ENCODE measurements at places on chromosomes 7 and 10. TPM values are rescaled to one million over a fixed set of nuclear protein-coding genes. Genes with fewer than 3 reads are reported as not detected.

PON3 gene
- 2.2 TPM for polyA plus RNA-seq

SYNPO2L gene
- 0.92 TPM for polyA plus RNA-seq

ZNF655 gene
- 103 TPM for polyA plus RNA-seq

HOXA5 gene
- polyA plus RNA-seq = 76.9 TPM

TMEM270 gene
- not detected for polyA plus RNA-seq

TMEM236 gene
- 0.24 TPM for polyA plus RNA-seq

AKR1E2 gene
- 4.8 TPM for polyA plus RNA-seq

GDF10 gene
- polyA plus RNA-seq = 1.7 TPM

SERPINE1 gene
- 0.86 TPM for polyA plus RNA-seq

FAM180A gene
- not detected for polyA plus RNA-seq

VWDE gene
- polyA plus RNA-seq = 5.1 TPM

PON1 gene
- 0.41 TPM for polyA plus RNA-seq

PPP1R3C gene
- 32.4 TPM for polyA plus RNA-seq

NRF1 gene
- polyA plus RNA-seq = 24.5 TPM

UCMA gene
- polyA plus RNA-seq = not detected

EVX1 gene
- 0.11 TPM for polyA plus RNA-seq

MOGAT3 gene
- polyA plus RNA-seq = 1.7 TPM

IDI2 gene
- polyA plus RNA-seq = not detected

CFAP46 gene
- 7.4 TPM for polyA plus RNA-seq

TAF5 gene
- 7.9 TPM for polyA plus RNA-seq

INMT gene
- 1.3 TPM for polyA plus RNA-seq

PPIF gene
- polyA plus RNA-seq = 73.4 TPM

CFAP70 gene
- polyA plus RNA-seq = 28.7 TPM

LLCFC1 gene
- polyA plus RNA-seq = 1.0 TPM

PTF1A gene
- polyA plus RNA-seq = not detected

TRIM50 gene
- 0.38 TPM for polyA plus RNA-seq

SPAG6 gene
- 1.1 TPM for polyA plus RNA-seq

MYPN gene
- not detected for polyA plus RNA-seq

NACAD gene
- polyA plus RNA-seq = 7.0 TPM

EPHA1 gene
- polyA plus RNA-seq = 18.3 TPM

GRB10 gene
- 45.3 TPM for polyA plus RNA-seq

FANK1 gene
- polyA plus RNA-seq = 14.9 TPM

TBL2 gene
- polyA plus RNA-seq = 42.8 TPM

PVRIG gene
- polyA plus RNA-seq = 9.2 TPM

RINT1 gene
- polyA plus RNA-seq = 17.2 TPM

NEURL1 gene
- 2.3 TPM for polyA plus RNA-seq

SLC26A3 gene
- polyA plus RNA-seq = 0.13 TPM

TRIM73 gene
- 6.7 TPM for polyA plus RNA-seq

NKX1-2 gene
- polyA plus RNA-seq = not detected

MRPS24 gene
- 102 TPM for polyA plus RNA-seq

RARRES2 gene
- polyA plus RNA-seq = 40.9 TPM

ANKRD7 gene
- polyA plus RNA-seq = 3.2 TPM

ANKRD1 gene
- 0.81 TPM for polyA plus RNA-seq

PPP1R9A gene
- 37.9 TPM for polyA plus RNA-seq

ODAD2 gene
- polyA plus RNA-seq = 1.0 TPM

ASAH2B gene
- polyA plus RNA-seq = 11.1 TPM

CDH23 gene
- 0.83 TPM for polyA plus RNA-seq

TLX1 gene
- polyA plus RNA-seq = 0.05 TPM

Measured in renal pelvis (tissue), 12 donors.